Left cardiac atrium (tissue), 4 donors: ENCODE measurements at places on chromosomes 3 and 15. TPM values are rescaled to one million over a fixed set of nuclear protein-coding genes. Genes with fewer than 3 reads are reported as not detected.

NOX5 gene
- 0.18 TPM for total RNA-seq

- DNase-seq = no peak
These were observed 87.7 kb upstream of the DCLK3 start for GRCh38 chr3:36852071-36852470.

DNA sequence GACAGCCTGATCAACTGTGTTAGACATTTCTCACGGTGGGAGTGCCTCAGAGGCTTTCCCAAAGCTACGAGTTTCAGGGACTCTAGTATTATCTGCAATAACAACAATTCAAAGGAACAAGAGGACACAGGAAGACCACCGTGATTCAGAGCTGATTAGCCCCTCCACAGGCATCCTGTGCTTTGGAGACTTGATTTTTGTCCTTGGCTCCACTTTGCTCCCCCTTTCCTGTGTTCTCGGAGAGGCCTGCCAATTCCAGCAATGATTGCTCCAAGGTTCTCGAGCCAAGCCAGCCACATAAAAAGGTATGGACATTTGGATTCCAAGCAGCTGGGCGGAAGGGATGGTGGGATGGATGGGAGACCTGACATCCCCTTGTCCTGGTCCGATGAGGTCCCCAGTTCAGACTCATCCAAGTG lies 14.3 kb downstream of the EHD4 start:
- DNase-seq = no peak

GRCh38 chr3:64454768-64455167 lies 229.5 kb upstream of the PRICKLE2 start:
- no peak for DNase-seq

- DNase-seq = no peak
These were observed 63.4 kb upstream of the CADPS start for GRCh38 chr3:62938583-62938982.

GRCh38 chr15:59543721-59544547 lies 67.6 kb upstream of the GCNT3 start:
- DNase-seq = no peak

HYAL1 gene
- 24.6 TPM for total RNA-seq

GRCh38 chr3:71517271-71517791 lies 66.2 kb downstream of the FOXP1 start:
- DNase-seq = no peak

- no peak for DNase-seq
These were observed 33.7 kb downstream of the VIPR1 start for GRCh38 chr3:42535981-42536784.

GOLGA6C gene
- not detected for total RNA-seq

VILL gene
- total RNA-seq = 6.2 TPM

DNA sequence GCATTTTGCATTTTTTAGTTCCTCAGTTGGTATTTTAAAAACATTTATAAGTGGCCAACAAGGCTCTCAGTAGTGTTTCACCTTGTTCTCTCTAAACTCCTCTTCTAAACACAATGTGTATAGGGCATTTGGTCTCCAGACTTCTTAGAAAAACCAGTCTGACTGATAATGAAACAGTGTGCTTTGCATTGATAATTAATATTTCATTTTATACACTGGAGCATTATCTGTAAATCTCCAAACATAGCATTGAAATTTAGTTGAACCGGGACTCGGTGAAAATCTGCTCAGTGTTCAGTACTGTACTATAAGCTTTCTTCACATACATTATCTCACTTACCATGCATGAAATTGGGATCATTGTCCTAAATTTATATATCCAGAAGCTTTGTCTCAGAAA lies 53.6 kb downstream of the SETD5 start:
- no peak for DNase-seq

GRCh38 chr3:16523778-16524177 lies 10.3 kb upstream of the RFTN1 start:
- DNase-seq = no peak

CHRFAM7A gene
- 1.8 TPM for total RNA-seq

- DNase-seq = no peak
These were observed 47.7 kb upstream of the PTX3 start for GRCh38 chr3:157388976-157389375.
